Activated CD4-positive, alpha-beta T cell treated with anti-CD3 and anti-CD28 coated beads, Interleukin-2, amount 50 U/mL, for 24 hours (primary cell): ENCODE measurements at places on chromosomes 12 and 14.

DNA sequence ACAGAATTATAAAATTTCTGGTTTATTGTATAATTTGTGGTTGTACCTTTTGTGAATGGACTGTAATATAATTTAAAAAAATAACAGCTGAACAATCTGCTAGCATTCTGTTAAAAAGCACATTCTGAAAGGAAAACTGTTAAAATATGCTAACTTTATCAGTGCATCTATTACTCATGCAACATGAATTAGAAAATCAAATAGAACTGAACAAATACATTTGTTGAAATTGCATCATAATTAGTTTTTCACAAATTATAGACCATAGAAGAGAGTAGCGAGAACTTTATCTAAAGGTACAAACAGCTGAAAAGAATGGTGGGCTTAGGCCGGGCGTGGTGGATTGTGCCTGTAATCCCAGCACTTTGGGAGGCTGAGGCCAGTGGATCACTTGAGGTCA is 33.0 kb downstream of the PTPN21 start:
- DNase-seq: no peak

GRCh38 chr12:120462099-120462640 is 7.4 kb downstream of the SRSF9 start:
- DNase-seq: no peak

- DNase-seq: no peak
These were observed 14.3 kb downstream of the JDP2 start for GRCh38 chr14:75442166-75442565.

DNA sequence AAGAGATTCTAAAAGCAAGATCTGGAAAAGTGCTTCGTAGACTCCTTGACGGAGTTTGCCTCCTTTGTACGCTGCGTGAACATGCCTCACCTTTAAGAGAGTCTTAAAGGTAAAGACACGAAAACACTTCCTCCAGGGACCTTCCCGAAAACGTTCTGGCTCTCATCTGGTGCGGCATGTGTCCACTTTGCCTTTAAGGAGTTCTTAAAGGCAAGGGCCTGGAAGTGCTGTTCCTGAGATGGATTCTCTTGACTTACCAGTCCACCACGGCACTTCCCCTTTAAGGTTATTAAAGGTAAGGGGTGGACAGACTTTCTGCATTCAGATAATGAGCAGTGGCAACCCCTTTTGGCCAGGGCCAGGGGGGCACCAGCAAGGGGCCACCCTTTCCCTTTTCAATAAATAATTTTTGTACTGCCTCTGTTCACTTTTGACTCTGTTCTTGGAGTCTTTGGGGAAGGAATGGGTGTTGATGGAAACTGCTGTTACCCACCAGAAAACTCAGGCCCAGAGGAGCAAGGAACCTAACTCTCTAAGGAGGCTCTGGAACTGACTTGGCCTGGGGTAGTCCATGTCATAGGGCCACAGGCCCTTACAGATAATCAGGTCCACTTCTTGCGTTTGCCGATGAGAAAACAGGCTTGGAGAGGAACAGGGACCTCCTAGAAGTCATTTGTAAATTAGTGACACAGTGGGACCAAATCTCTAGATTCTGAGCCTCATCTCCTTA is 4.4 kb downstream of the REM2 start:
- DNase-seq: no peak

DNA sequence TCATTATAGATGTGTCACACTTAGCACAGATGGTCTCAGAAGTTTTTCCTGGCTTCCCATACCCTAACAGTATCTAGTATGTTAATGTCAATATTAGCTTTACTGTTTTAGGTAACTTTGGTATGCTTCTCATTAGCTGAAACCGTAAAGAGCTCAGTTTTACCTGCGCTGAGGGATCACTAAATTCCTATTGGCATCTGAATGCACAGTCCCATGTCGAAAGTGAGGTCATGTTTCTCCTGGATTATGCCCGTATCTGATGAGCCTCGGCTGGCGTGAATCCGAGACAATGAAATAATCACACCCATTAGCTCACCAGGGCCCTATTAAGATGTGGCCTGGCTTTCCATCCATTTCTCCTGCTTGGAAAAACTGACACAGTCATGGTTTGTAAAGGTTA is 418.2 kb downstream of the ZFP36L1 start:
- no peak for DNase-seq

DNA sequence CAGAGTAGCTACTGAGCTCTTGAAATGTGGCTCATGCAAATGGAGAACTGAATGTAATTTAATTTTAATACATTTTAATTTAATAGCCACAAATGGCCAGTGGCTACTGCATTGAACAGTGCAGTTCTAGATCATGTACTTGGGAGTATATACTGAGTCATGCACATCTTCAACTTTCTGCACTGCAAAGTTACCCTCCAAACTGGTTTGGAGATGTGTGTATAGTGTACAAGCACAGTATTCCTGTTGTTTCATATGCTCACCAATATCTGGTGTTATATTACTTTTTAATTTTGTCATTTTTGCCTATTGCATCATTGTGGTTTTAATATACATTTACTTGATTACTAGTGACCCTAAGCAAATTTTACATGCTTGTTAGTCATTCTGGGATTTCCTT is 372.8 kb downstream of the NELL2 start:
- DNase-seq: no peak

GRCh38 chr12:51932218-51933076 is 19.1 kb upstream of the ACVR1B start:
- no peak for DNase-seq

DNA sequence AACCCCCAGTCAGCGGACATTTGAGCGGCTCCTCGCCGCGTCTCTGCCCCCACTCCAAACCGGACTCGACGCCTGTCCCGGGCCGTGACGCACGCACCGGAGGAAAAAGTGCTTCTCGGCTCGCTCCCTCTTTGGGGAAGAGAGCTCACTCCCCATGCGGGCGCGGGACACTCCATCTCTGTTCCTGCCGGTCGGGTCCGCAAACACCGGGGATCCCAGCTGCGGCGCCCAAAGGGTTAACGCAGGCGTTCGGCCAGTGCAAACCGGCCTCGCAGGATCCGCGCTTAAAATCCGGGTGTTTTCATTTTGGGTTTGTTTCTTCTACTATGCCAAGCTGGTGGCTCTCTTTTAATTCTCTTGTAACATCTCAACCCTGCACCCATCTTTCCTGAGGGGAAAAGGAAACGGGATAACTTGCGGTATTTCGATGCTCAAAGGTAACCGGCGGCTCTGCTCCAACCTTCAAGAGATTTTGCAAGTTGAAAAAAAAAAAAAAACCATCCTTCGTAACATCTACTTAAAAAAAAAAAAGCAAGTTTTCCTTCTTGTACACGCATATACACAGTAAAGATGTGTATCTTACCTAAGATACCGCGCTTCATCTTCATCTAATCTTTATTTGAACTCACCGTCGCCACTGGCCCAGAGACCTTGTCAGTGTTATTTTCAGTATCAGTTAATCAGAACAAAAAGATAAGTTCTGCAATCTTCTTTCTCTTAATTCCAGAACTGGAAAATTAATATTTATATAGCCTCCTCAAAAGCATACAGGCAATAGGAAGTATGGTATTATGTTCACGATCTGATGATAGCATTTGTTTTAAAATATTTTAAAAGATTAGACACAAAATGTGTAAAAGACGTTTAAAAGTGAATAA is 1.6 kb upstream of the ATP2B1 start:
- DNase-seq: peak; percentile 11

DNA sequence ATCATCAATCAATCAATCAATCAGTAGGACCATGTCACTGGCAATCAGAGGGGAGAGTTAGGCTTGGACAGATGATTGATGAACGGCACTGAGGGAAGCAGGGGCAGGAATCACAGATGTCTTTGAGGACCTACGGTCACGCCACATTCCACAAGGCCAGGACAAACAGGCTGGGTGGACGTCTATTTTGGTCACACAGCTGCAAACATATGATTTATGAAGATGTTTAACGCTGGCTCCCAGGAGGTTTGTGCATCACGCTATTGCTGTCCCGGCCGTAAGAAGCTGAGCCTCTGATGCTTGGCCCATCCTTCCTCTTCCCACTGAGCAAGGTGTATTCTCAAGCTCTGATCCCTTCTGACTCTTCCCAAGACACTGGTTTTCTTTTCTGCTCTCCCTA is 160.8 kb downstream of the FOXN3 start:
- no peak for DNase-seq

DNA sequence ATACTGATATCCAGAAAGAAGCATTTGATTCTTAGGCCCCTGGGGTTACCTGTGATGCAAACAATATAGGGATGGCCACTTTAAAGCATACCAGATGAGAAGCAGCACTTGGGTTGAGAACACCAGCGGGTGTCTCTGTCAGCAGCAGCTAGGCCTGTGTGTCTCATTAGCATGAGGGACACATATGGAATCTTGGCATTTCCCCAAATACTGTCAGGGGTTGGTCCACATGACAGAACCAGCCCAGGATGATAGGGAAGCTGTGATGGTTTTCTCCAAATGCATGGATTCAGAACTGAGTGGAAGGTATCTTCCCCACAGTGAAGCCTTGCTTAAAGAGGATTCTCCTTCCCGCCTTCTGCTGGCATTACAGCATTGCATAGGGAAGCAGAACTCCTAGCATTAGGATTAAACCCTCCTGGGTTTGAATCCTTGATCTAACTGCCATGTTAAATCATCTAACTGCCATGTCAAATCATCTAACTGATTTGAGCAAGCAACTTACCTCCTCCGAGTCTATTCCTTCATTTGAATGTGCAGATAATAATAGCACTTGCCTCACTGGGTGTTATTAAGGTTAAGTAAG is 111.5 kb upstream of the WSCD2 start:
- no peak for DNase-seq

GRCh38 chr14:85079842-85080730 is 449.9 kb upstream of the FLRT2 start:
- DNase-seq: no peak

GRCh38 chr12:75944905-75945432 is 86.6 kb downstream of the PHLDA1 start:
- DNase-seq: no peak

DNA sequence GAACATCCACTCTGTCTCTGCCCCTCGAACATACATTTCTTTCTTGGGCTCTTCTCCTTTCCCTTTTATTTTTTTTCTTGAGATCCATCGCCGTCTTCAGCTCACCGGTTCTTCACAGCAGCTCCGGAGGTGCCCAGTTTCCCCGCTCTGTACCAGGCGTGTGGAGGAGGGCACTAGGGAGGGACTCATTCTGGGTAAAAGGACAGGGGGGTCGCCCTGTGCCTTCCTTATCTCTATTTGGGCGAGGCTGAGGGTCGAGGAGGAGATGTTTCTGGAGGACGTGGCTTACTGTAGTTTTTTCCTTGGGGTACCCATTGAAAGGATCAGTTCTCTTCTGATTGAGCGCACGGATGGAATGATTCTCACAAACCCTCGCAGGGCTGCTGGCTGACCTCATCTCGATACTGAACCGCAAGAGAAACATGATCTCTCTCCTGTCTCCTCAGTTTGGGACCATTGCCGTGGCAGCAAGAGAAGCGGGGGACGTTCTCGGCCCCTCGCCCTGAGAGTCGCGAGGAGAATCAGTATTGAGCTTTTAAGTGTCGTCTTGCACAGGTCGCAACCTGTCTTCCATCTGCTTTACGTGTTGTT is 386 bp downstream of the LIN52 start:
- DNase-seq: peak; percentile 2

- no peak for DNase-seq
These were observed 364.8 kb downstream of the SNAPC1 start for GRCh38 chr14:62126879-62127478.

DNA sequence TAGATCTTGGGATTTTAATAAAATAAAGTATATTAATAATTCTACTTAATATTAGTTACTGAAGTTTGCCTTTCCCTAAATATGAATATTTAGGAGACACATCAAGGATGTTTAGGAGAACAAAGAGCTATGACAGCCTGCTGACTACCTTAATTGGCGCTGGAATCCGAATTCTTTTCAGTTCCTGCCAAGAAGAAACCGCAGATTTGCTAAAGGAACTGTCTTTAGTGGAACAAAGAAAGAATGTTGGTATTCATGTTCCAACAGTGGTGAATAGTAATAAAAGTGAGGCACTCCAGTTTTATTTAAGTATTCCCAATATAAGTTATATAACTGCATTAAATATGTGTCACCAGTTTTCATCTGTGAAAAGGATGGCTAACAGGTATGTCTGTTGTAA is 54.5 kb downstream of the MIS18BP1 start:
- no peak for DNase-seq

- DNase-seq: no peak
These were observed at the start of gene FITM1 for GRCh38 chr14:24130380-24130716. FITM1 (plus strand) TSS chr14:24130659; CDS start chr14:24131564, 905 bp downstream.

- DNase-seq: no peak
These were observed 117.1 kb upstream of the FRMD6 start for GRCh38 chr14:51534610-51535011.

DNA sequence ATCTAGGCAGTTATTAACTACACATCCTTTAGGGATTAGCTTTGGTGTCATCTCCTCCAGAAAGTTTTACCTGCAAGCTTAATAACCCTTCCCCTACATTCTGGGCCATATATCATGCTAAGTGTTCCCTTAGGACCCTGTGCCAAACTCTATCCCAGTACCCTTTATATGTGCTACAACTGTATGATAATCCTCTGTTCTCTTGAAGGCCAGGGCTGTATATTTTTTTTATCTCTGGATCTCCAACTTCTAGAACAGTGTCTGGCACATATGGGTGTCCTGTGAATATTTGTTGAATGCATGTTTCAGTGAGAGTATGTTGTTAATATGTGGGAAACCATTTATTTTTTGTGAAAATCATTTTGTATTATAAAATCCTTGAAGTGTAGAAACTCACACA is 106.7 kb downstream of the PPM1A start:
- DNase-seq: no peak

- DNase-seq: no peak
These were observed 51.2 kb upstream of the RTRAF start for GRCh38 chr14:51938137-51938536.

- no peak for DNase-seq
These were observed 213.6 kb downstream of the ADGRD1 start for GRCh38 chr12:131167334-131167733.

GRCh38 chr12:82963956-82964355 is 277.2 kb downstream of the TMTC2 start:
- DNase-seq: no peak

DNA sequence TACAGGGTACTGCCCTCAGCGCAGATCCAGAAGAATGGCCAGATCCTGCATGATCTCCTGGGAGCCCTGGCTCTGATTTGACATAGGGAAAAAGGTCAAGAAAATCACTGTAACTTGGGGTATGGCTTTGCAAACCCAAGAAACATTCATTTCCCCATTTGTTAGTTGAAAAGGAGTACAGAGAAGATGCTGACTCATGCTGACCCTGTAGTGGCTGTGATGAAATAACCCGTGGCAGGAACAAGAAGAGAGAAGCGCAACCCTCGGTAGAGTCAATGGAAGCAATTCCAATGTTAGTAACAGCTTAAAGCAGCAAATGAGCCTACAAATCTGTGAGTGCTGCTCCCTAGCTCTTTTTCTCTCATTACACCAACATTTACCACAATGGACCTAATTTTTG is 281.6 kb upstream of the NPAS3 start:
- DNase-seq: no peak

GRCh38 chr12:442235-442884 is 17.4 kb upstream of the B4GALNT3 start:
- no peak for DNase-seq

- DNase-seq: no peak
These were observed 699.7 kb upstream of the TBX3 start for GRCh38 chr12:115383668-115384067.

- DNase-seq: no peak
These were observed 25.7 kb downstream of the ALKBH1 start for GRCh38 chr14:77682158-77682553.

- no peak for DNase-seq
These were observed 16.7 kb downstream of the AK7 start for GRCh38 chr14:96408608-96409007.

- DNase-seq: no peak
These were observed 390.7 kb downstream of the APAF1 start for GRCh38 chr12:99035803-99036202.

GRCh38 chr12:121530600-121531355 is 50.0 kb downstream of the KDM2B start:
- DNase-seq: peak; percentile 55
